ENCODE measurements at places on chromosomes 1 and 21.

GRCh38 chr1:116242741-116243140, 130.3 kb upstream of the ATP1A1 start:
- DNase-seq, result no peak

GRCh38 chr1:40377512-40377911, 4.0 kb downstream of the SMAP2 start:
- DNase-seq, result no peak

- no peak for DNase-seq
Observed at GRCh38 chr1:109312978-109313775, 6.4 kb upstream of the MYBPHL start.

DNA sequence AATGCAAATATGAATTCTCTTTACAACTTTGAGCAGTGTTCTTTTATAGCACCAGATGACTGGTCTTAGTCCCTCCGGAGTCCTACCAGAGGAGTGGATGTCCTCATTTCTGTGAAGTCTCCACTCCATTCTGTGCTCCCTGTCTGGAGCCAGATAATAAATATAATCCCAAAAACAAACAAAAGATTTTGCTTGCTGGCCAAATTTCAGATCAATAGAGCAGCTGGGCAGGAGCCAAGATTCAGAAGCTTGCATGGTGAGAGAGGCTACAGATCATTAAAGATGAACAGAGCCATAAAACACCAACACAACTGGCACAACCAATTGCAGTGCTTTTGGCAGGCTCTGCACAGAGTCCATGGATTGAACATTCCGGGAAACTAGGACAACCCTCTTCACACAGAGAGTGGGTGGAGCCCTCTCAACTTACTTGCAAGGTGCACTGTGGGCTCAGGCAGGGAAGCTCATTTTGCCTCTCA, 231.5 kb upstream of the SNX7 start:
- DNase-seq, result peak; percentile 70

- DNase-seq, result no peak
Observed at GRCh38 chr1:244893836-244894235, 29.5 kb upstream of the HNRNPU start.

GRCh38 chr1:4147509-4147908, 247.4 kb upstream of the C1orf174 start:
- DNase-seq, result no peak
